ENCODE measurements at places on chromosomes 5 and 9.

DNA sequence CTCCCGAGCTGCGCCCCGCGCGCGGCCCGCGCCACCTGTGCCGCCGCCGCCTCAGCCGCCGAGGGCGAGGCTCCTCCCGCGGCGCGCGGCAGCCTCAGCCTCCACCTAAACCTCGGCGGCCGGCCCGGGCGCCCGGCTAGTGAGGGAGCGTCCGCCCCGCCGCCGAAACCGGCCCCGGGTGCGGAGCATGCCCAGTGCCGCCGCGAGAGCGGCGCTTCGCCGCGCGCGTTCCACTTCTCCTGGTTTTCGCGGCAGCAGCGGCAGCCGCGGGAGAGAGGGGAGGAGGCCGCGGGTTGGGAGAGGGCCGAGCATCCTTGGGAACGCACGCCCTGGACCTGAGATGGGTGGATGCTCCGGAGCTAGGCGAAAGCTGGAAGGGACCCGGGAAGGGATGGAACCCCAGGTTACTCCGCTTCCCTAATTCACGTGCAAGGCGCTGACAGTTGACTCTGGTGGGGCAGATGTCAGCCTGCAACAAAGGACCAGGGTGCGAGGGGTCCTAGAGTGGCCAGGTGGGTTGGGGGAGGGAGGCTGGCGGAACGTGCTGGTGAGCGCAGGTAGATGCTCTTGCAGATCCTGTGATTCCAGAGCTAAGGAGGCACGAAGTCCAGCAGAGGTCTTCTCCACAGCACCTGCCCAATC is at the start of gene CTNND2:
TSS of gene CTNND2 (minus strand) at position 182 of the 642 bp plus-strand sequence. CDS start 593 bp downstream, outside the sequence.
- peak; percentile 90 for DNase-seq

DNA sequence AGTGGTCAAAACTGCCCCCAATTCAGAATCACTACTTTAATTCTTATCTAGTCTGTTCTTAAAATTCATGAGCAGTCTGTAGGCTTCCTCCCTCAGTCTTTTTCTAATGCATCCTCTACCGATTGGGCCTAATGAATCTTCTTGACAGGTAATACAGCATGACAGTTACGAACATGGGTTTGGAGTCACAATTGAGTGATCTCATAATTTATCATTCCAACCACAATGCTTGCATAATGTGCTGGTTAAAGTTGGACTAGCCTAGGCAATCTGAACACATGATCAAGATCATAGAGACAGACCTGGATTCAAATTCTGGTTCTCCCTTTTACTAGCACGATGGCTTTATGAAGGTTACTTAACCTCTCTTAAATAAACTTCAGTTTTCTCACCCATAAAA is 33.1 kb upstream of the SETD9 start:
- DNase-seq: no peak

- no peak for DNase-seq
Observed at GRCh38 chr9:109721001-109721400, 59.0 kb upstream of the PALM2AKAP2 start.

DNA sequence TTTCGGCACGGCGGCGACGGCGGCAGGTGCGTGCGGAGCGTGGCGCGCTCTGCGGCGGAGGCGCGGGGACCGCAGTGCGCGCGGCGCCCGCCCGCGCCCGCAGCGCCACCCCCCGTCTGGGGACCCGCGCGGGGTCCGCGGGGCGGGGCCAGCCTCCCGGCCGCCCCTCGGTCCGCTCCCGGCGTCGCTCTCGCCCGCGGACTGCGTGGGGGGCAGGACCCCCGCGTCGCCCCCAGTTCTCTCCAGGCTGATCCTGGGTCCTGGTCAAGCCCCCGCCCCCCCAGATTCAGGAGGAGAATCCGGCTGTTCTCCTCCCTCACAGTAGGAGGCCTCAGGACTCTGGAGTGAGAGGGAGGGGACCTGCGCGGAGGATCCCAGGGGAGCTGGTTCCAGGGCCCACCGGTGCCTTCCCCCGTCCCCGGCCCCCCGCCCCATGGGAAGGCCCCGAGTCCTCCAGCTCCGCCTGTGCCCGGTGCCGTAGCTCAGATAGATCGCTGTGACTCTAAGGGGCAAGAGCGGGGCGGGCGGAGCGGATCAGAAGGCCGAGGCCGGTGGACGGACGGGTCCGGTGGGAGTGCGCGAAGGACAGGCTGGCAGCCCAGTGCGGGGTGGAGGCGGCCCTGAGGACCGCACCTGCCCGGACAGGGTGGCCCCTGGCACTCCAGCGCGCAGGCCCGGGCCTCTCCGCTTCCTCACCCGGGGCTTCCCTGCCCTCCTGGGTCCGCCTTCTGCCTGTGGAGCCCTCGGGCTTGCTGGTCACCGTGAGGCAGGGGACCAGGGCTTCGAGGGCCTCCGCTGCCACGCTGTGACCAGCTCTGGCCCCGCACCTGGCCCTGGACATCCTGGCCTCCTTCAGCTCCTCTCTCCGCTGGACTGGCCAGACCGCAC is at the start of gene RNF208:
TSS of gene RNF208 (minus strand) at position 51 of the 888 bp plus-strand sequence. CDS start 1,028 bp downstream, outside the sequence.
- DNase-seq: no peak
